ENCODE measurements at places on chromosomes 6 and 20.

DNA sequence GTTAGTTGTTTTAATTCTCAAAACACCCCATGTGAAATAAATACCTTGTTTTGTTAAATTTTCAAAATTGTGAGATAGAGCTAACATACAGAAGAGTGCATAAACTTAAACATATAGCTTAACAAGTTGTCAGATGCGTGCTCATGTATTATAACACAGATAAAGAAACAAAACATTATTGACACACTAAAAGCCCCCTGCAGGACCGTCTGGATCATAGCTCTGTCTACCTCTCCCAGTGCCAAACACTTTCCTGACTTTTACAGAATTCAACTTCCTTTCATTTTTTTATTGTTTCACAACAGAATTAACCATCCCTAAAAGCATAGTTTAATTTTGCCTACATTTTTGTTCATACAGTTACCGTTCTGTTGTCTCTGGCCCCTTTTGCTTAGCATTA is 17.8 kb upstream of the FRK start:
- DNase-seq, result no peak

DNA sequence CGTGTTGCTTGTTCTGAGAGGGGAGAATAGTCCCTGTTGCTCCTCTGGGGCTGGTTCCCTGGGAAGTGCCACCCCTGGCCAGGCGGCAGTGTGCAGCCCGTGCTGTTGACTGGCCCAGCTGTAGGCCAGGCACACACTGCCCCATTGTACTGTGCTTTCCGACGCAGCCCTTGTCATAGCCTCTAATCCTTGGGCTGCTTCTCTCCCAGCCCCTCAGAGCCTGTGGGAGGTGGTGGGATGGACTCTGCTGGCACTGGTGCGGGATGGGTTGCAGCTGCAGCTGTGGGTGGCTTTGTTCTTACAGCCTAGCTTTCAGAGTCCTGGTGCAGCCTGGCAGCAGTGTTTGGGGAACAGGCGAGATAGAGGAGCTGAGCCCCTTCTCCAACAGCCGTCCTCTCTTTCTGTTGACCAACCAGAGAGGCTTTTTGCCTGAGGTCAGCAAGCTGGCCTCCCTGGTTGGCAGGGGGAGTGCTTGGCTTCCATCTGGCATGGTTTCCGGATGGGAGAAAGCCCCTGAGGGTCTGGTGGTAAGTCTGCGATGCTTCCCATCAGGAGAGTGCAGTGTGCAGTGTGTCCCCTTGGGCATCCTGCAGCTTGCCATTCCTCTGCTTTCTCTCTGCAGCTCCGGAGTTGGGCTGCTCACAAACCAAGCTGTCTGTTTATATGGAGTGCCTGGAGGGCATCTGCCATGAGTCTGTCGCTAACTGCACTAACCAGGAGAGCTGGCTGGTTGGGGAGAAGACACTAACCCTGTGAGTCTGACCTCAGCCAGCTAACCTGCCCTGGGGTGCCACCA is 12.1 kb downstream of the TJAP1 start:
- no peak for DNase-seq

DNA sequence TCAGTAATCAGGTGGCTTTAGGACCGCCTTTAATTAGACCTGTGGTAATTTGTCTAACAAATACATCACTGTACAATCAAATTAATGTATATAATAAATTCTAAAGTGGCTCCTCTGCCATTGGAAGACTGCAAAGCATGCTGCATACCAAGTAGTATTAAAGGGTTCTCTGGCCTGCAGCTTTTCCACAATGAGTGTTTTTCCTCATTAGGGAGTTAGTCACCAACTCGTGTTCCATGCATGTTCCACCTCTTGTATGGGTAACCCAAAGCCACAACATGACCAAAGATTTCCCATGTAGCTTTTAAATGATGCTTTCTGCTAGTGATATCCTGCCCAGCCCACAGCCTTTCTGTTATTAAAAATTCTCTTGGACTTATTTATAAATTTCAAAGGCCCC is 218.7 kb downstream of the FUT9 start:
- no peak for DNase-seq

DNA sequence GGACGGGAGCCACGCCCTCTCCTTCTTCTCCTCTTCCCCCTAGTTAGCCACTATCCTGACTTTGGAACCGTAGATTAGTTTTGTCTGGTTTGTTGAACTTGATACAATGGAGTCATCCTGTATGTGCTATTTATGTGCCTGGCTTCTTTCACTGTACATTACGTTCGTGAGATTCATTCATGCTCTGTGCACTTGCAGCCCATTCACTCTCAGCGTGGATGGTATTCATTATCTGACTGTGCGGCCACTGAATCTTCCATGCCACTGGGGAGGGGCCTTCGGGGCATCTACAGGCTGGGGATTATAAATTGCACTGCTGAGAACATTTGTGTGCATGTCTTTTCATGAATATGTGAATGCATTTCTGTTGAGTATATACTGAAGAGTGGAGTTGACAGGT is 262.5 kb downstream of the CDH26 start:
- DNase-seq, result no peak

DNA sequence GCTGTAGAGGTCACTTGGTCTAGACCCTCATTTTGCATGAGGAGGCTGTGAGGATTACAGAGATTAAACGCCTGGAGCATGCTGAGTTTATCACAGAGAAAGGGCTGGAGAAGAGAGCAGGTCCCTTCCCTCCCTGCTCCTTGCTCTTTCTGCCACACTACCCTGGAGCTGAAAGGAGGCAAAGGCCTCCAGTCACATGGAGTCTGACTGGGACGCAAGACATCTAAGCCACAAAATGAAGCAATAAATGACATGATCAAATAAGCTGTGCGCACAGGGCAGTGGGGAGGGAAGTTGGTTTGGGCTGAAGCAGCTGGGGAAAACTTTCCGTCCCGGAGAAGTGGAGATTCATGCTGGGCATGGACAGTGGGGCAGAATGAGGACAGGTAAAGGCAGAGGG is 33.3 kb downstream of the ATXN1 start:
- no peak for DNase-seq

DNA sequence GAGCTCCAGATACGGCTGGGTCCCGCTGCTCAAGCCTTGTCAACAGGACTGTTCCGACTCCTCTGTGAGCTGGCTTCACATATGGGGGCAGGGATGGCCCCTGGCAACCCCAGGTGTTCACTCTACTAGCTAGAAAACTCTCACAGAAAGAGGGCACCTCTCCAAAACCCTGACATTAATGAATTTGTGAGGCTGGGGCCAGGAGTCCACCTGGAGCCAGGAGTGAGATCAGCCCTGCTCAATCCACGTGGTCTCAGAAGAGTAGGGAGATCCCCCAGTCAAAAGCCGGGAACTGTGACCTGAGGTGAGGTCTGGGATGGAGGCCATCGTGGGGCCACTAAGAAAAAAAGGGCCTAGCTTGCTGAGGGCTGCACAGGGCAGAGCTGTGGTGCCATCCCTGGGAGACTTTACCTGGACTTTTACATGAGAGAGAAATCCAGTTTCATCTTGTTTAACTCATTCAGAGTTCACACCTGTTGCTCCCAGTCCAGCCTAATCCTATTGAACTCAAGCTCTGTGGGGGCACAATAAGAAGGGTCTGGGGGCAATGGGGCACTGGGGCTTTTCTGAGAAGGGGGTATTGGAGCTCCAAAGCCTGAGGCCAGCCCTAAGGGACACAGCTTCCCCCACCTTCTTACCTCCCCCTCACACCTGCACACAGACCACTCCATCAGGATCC is 144.3 kb upstream of the MLN start:
- DNase-seq, result no peak

DNA sequence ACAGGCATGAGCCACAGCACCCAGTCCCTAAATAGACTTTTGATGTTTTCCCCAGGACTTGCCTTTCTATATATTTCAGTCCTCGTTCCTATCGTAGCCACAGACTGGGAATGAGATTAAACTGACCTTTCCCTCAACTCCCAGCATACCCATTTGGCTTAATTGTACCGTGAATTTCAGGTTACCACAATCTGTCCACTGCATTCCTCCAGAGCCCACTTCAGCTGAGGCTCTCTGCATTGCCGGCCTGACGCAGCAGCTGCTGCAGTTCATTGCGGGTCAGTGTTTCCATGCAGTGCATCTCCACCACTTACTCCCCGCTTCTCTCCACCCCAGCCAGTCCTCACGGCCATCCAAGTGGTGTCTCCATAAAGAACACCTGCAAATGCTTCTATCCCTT is 103.1 kb upstream of the RIN2 start:
- DNase-seq, result no peak
